M059J (cell line): ENCODE measurements at places on chromosomes 5 and 9. TPM values are rescaled to one million over a fixed set of nuclear protein-coding genes. Genes with fewer than 3 reads are reported as not detected.

PIP5K1B gene
- total RNA-seq = not detected in 2 replicates

PFN3 gene
- total RNA-seq = not detected in 2 replicates

TAF7 gene
- total RNA-seq = 52.8 and 84.2 TPM in 2 replicates

CERT1 gene
- 10.9 and 13.3 TPM in 2 replicates for total RNA-seq

ANKRD33B gene
- total RNA-seq = 0.49 and 1.9 TPM in 2 replicates

DRD1 gene
- total RNA-seq = 0.12 and 0.57 TPM in 2 replicates
